ENCODE measurements at places on chromosomes 2 and 18. TPM values are rescaled to one million over a fixed set of nuclear protein-coding genes. Genes with fewer than 3 reads are reported as not detected.

The RPL37A gene
- 2,683 TPM for total RNA-seq

The FZD7 gene
- 3.0 TPM for total RNA-seq

- ATAC-seq, result no peak
Observed at GRCh38 chr2:100983684-100984310, 18.3 kb upstream of the RPL31 start.

DNA sequence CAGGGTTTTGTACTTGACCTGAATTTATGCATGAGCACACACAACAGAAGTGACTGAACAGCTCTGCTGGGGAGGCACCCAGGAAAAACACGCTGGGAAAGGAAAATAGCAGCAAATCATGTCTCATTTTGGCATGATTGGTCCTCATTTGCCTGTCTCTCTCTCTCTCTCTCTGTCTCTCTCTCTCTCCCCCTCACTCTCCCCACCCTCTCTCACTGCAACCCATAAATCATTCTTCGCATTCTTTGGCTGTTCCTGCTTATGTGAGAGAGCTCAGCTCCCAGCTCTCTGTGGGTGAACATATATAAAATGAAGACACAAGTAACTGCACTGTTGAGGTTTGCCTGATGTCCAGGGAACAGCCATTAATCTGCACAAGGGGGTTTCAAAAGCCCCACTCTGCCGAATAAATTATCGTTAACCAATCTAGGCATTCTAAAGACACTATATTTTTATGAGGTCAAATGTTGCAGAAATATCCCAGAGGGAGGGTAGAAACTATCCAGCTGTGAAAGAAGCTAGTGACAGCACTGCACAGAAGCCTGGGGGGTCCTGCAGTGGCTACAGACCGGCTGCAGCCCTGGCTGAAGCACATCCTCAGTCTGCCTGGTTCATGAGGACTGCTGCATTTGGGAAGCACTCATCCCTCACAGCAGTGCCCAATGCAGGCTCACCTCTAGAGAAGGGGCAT, 260.3 kb downstream of the AFF3 start:
- no peak for ATAC-seq

DNA sequence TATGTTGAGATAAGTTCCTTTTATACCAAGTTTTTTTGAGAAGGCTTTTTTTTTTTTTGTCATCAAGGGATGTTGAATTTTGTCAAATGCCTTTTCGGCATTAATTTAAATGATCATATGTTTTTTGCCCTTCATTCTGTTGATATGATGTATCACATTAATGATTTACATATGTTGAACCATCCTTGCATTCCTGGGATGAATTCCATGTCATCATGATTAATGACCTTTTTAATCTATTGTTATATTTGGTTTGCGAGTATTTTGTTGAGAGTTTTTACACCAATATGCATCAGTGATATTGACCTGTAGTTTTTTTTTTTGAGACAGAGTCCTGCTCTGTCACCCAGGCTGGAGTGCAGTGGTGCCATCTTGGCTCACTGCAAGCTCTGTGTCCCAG, 585.7 kb upstream of the FANCL start:
- no peak for ATAC-seq

The FAP gene
- total RNA-seq, result 1.3 TPM

DNA sequence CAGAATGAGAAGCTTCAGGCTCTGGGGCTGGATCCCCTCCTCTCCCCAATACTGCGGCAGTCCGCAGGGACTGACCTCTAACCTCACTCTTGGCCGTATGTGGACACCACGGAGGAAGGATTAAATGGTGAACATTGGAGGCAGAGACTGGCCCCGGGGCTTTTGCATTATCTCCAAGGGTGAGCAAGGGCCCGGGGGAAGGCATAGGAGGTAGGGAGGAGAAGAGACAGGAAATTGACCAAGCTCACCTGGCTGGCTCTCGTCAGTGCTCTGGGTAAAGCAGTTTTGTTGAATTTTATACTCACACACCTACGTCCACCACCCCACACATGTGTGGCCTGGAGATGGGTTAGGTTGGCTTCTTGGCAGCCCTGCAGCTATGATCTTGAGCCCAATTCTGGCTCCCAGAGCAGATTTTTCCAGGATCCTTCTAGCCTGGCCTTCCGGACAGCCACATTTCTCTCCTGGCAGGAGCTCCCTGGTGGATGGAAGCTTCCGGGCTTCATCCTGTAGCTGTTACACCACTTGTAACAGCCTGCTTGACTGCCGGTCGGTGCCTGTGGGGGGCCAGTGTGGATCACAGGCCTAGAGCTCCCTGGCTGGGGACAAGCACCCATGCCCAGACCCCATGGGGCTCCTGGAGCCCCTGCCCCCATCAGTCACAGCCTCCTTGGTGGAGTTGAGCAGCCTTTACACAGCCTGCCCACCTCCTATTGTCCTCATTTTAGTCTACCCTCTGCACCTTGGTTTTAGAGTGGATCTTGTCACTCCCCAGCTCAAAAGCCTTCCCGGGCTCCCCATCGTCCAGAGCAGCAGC, 7.6 kb downstream of the ITM2C start:
- ATAC-seq, result no peak

The PXDN gene
- total RNA-seq, result 7.1 TPM

Data from esophagus mucosa (tissue), 1 donor.